ENCODE measurements at places on chromosomes 11 and 22.
A peak's percentile ranks its signal among the peaks of the same experiment; 100 is the strongest.

DNA sequence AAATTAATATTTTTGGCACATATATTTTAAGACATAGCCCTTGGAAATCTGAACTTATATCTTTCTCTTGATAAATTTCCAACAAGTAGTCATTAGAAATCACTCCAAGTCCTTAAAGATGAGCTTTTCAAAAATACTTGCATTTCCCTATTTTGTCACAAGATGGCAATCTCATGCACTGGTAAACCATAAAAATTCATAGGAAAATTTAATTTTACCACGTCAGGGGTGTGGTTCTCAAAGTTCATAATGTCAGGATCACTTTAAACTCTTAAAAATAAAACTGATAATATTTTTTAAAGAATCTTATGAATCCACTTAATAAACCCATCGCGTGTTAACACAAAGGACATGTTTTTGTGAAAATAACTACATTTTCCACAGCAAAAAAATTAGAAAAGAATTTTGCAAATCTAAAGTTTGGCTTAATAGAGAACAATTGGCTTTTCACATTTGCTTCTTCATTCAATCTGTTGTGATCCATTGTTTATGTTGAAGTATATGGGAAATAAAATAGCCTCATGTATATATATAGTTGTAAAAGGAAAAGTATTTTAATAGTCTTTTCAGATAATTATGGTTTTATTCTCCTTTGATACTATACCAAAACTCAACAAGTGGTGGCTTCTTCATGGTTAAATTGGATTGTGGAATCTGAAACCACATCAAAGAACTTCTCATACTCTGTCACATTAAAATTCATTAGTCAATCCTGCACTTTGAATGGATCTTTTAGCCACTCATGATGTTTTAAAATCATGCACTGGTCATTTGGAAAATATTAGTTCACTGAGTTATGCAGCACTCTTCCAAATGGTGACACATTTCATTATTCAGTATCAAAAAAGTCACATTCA, 169.1 kb downstream of the CADM1 start:
- DNase-seq = peak; percentile 11

GRCh38 chr11:86509588-86509974, 134.9 kb downstream of the CCDC81 start:
- no peak for DNase-seq

DNA sequence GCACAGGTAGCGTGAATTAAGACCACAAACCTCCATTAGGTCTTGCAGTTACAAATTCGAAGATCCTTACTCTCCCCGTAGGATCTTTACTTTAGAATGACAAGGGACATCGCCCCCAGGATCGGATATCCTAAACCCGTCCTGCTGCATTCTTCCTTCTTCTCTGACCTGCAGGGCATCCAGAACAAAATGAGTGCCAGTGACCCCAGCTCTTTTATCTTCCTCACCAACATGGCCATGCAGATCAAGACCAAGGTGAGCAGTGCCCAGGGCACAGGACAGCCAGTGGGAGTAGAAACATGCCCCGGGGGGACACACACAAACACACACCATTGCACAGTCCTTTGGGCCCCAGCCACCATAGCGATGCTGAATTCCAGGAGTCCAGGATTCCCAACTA, 42.6 kb upstream of the MPEG1 start:
- no peak for DNase-seq

GRCh38 chr22:36055376-36056295, 27.0 kb upstream of the RBFOX2 start:
- no peak for DNase-seq

DNA sequence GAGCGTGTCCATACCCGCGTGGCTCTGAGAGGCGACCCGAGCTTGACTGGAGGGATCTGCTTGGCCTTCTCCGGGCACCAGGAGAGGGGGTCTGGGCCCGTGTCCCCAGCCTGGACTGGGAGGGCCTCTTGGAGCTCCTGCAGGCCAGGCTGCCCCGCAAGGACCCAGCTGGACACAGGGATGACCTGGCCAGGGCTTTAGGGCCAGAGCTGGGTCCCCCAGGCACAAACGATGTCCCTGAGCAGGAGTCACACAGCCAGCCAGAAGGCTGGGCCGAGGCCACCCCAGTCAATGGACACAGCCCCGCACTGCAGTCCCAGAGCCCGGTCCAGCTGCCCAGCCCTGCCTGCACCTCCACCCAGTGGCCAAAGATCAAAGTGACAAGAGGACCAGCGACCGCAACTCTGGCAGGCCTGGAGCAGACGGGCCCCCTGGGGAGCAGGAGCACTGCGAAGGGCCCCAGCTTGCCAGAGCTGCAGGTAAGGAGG, 38.2 kb downstream of the TRIOBP start:
- peak; percentile 79 for DNase-seq

DNA sequence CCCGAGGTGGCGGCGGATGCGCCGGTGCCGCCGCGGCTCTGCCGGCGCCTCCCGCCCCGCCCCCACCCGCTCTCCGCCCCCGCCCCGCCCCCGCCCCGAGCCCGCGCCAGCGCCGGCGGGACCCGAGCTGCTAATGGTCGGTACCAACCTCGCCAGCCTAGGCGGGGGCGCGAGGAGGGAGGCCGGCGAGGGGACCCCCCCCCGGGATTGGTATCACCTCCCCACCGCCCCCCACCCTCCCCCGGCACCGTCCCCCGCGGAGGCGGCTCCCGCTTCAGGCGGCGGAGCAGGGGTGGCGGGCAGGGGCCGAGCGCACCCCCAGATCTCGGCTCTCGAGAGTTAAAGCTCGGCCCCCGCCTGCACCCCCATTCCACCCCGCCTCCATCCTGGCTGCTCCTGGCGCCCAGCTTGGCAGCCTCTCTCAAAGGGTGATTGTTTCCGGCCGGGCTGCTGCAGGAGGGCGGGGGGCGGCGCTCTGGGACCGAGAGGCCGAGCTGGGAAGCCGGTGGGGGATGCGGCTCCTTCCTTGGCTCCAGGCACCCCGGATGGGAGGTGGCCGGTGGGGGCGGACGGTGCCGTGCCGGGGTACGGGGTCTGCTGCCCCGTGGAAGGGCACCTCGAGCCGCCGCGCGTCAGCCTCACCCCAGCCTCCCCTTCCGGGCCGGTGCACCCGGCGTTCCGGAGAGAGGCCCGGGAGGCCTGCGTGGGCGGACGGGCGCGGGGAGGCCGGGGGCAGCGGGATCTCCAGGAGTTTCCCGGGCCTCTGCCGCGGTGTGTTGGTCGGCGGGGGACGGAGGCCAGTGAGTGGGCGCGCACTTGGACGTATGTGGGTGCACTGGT, at the start of gene B3GAT1:
Gene B3GAT1, minus strand, starts transcription at position 40 of the 840 bp plus-strand sequence. CDS start 24,583 bp downstream, outside the sequence.
- peak; percentile 29 for DNase-seq

GRCh38 chr11:7278314-7278917, 26.7 kb downstream of the SYT9 start:
- DNase-seq = peak; percentile 46

GRCh38 chr11:15625691-15626090, 511.0 kb downstream of the INSC start:
- DNase-seq = no peak

DNA sequence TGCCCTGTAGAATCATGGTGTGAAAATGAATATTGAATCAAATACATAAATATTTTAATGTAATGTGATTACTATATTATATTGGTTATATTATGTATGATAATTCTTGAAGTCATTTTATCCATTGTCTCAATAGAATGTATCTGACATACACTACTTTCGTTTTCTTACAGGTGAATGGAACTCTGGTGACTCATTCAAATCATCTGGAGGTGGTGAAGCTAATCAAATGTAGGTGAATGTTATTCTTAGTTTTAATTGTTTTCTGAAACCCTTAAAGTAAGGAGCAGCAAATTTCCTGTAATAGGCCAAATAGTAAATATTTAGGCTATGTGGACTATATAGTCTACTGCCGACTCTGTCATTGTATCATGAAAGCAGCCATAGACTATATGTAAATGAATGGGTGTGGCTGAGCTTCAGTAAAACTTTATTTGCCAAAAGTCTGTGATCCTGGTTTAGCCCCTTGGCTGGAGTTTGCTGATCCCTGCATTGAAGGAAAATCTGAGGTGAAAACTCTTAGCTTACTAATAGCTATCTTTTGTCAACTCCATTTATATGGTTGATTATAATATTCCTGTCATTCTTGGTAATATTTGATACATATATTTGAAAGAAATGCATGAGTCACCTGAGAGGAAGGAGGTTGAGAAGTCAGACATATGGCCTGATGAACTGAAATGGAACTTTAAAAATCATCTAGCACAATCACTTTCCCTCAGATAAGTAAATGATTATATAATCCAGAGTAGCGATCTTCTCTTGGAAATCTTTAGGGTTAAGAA, 87.2 kb upstream of the GRIK4 start:
- no peak for DNase-seq

DNA sequence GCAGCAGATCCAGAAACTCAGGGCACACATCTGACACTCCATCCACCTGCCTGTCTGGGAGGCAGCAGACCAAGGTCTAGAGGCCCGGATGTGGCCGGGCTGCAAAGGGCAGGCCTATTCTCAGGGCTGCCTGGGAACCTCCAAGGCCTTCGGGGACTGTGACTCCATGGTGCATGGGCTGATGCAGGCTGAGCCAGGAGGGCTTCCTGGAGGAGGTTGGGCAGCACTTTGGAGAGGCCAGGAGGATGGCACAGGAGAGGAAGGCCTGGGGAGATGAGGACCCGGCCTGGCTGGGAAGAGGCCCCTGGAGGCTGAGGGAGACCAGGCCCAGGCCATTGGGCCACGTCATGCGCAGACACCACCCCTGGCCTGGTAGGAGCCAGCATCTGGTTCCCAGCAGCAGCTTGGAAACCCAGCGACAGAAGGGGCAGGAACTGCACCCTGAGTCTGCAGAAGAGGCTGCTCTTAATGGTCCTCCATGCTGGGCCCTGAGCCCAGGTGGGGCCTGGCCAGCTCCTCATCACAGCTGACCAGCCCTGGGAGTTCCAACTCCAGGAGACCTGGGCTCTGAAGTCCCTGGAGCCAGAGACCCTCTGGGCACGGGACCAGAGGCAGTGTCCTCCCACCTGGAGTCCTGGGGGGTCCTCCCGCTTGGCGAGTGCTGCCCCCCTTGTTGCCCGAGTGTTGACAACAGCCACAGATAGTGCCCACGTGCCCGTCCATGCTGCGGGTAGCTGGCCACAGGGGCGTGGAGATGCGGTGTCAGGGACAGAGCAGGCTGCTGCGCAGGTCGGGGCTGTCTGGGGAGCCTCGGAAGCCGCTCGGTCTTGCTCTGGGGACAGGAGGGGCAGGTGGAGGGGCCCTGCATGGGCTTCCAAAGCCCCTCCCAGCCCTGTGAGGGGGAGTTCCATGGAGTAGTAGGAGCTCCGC, 5.5 kb downstream of the PHLDA2 start:
- DNase-seq = no peak

DNA sequence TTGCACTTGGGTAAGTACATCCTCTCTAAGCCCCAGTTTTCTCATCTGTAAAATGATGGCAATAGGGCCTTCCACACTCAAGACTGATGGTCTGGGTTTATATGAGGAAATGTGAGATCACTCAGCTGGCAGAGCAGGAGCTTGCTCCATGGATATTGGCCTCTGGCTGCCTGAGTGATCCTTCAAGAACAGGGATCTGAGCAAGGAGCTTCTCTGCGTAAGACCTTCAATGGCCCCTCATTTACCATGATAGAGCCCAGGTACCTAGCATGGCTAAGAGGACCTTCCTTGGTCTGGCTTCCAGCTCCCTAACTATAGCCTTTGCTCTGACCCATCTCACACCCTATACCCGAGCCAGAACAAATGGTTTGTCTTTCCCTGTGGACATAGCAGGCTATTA, 5.5 kb downstream of the ROBO4 start:
- no peak for DNase-seq

DNA sequence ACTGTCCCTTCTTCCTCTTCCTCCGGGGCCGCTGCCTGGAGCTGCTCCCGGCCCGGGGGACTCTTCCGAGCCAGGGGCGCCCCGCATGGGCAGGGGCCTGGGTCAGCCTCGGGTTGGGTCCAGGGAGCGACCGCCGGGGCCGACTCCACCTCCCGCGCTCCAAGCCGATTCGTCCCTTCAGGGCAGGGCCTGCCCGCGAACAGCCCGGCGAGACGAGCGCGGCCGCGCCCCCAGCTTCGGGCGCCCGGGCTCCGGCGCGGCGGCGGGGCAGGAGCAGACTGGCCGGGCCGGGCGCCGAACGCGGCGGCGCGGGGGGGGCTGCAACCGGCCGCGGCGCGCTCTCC, at the start of gene LARGE1:
Gene LARGE1, minus strand, starts transcription at position 280 of the 344 bp plus-strand sequence.
- DNase-seq = peak; percentile 74

DNA sequence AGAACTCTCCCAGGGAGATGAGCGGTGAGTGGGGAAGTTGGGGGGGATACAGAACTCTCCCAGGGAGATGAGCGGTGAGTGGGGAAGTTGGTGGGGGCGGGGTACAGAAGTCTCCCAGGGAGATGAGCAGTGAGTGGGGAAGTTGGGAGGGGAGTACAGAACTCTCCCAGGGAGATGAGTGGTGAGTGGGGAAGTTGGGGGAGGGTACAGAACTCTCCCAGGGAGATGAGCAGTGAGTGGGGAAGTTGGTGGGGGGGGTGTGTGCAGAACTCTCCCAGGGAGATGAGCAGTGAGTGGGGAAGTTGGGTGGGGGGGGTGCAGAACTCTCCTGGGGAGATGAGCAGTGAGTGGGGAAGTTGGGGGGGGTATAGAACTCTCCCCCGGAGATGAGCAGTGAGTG, 186.5 kb downstream of the SHANK2 start:
- DNase-seq = no peak

GRCh38 chr11:109731451-109731850, 309.5 kb downstream of the C11orf87 start:
- DNase-seq = no peak

DNA sequence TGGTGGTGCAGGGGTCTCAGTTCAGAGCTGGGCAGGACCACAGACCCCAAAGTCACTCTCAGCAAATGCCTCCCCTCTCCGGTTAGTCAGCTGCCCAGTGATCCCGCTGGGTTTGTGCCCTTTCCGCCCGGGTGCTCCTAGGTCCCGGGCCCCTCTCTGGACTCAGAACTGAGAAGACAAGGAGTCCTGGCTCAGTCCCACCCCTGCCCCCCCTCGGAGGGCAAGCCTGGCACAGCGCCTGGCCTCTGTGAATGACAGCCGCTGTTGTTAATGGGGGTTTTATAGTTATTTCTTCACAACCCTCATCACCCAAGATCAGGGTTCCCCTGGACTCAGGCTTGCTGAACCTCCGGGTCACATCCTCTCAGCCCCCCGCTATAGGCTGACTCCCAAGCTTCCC, 47.6 kb downstream of the ELFN2 start:
- DNase-seq = no peak

GRCh38 chr11:64131683-64132190, 34.2 kb downstream of the MACROD1 start:
- no peak for DNase-seq

GRCh38 chr11:107018902-107019493, 722 bp upstream of the GUCY1A2 start:
- peak; percentile 77 for DNase-seq

DNA sequence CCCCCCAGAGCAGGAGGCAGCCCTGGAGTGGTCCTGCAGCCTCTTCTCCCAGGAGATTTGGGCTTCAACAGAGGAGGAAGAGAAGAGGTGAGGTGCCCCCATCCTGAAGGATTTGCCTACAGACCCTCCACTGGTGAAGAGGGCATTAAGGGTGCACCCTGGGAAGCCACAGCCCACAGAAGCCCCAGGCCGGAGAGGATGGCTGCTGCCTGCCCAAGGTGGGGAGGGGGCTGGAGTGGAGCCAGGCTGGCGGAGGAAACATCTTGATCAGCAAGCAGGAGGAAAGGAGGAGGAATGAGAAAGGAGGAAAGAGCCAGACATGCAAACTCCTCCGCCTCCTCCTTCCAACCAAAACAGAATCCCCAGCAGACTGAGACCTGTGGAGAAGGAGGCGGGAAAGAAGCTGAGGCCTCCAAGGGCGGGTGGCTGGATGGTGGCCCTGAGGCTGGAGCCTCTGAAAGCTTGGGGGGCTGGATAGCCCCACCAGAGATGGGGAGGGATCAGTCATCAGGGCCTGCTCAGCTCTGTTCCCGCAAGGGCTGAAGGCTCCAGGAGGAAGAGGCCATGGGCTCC, 31.3 kb downstream of the ARRB1 start:
- DNase-seq = no peak
